Myometrial cell (primary cell): ENCODE measurements at places on chromosomes 3 and 15. TPM values are rescaled to one million over a fixed set of nuclear protein-coding genes. Genes with fewer than 3 reads are reported as not detected.

The DUOX2 gene
- not detected in 2 replicates for total RNA-seq

The SLC24A5 gene
- not detected in 2 replicates for total RNA-seq

The TMEM42 gene
- total RNA-seq: 19.6 and 34.6 TPM in 2 replicates

The SLC2A2 gene
- total RNA-seq: not detected in 2 replicates

The ACTC1 gene
- not detected in 2 replicates for total RNA-seq

The LPCAT4 gene
- 12.1 and 13.8 TPM in 2 replicates for total RNA-seq

The TP63 gene
- not detected in 2 replicates for total RNA-seq

The TF gene
- total RNA-seq: not detected in 2 replicates

The RTP3 gene
- total RNA-seq: not detected in 2 replicates

The C3orf20 gene
- not detected in 2 replicates for total RNA-seq

The IL12A gene
- total RNA-seq: 1.2 and 1.7 TPM in 2 replicates

The CLSTN2 gene
- not detected in 2 replicates for total RNA-seq

The GOLGA8G gene
- total RNA-seq: not detected in 2 replicates
